Cardiac septum (tissue), 1 donor: ENCODE measurements at places on chromosomes 4 and X. TPM values are rescaled to one million over a fixed set of nuclear protein-coding genes. Genes with fewer than 3 reads are reported as not detected.
A peak's percentile ranks its signal among the peaks of the same experiment; 100 is the strongest.

MTNR1A gene
- total RNA-seq = not detected

MED14 gene
- 38.3 TPM for total RNA-seq

PDLIM5 gene
- total RNA-seq = 1,256 TPM

MAGEB1 gene
- not detected for total RNA-seq

DNA sequence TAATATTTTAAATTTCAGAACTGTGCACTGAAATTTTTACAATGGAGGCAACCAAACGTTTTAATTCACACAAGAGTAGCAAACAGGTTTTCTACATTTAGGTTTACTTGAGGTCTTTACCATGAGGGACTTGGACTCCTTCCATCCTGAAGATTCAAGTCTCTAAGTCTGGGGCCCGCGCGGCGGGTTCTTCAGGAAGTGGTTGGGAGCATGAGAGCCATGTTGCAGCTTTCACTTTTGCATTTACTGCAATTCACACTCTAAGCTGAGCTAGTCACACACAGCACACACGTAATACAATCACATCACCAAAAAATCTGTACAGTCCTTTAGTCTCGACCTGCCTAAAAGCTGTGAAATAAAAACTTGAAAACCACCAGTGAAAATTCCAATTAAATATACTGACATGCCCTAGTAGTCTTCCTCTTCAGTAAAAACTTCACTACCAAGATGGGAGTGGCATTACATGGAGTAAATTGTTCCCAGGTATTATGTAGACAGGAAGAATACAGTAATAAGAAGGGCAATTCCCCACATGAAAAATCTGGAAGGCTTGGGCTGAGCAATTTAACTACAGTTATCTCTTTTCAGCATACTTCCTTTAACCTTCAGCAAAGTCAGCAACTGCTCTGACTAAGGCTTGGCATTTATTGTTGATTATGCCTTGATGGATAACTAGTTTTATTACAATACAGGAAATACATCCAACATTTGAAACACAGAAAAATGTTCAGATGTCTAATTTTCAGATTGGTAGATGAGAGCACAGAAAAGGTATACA is 571.1 kb upstream of the DIPK2B start:
- DNase-seq = peak; percentile 82

DNA sequence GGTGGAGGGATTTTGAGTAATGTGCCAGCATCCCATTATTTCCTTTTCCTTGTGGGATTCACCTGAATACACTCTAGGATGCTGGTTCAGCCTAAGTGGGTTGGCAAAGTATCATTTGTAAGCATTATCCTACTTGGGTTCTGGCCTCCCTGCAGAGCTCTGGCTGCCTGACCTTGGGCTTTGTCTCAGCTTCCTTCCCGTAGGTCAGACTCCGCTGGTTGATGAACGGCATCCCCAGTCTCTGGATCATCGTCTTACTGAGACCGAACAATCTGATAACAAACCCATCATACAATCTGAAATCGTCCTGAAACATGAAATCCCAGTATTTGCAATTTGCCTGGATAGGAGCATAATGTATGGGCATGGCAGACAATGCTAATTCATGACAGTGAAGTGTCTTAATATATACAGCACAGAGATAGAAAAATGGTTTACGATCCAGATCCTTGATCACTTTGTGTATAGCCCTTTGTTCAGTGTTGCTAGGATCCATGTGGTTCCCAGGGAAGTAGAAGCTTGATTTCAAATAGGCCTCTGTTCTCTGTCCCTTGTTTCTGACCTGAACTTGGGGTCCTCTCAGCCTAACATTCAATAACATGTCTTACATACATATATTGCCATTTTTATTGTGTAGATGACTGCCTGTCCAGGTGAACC is 5.5 kb downstream of the MID2 start:
- no peak for DNase-seq

- no peak for DNase-seq
Observed at GRCh38 chr4:17112292-17112659, 213.8 kb upstream of the LDB2 start.

GRCh38 chrX:30513284-30513683 is 64.3 kb downstream of the TASL start:
- DNase-seq = no peak

GRCh38 chrX:16239211-16239610 is 71.9 kb downstream of the MAGEB17 start:
- DNase-seq = no peak

- no peak for DNase-seq
Observed at GRCh38 chr4:102430461-102430910, 70.7 kb upstream of the NFKB1 start.

DNA sequence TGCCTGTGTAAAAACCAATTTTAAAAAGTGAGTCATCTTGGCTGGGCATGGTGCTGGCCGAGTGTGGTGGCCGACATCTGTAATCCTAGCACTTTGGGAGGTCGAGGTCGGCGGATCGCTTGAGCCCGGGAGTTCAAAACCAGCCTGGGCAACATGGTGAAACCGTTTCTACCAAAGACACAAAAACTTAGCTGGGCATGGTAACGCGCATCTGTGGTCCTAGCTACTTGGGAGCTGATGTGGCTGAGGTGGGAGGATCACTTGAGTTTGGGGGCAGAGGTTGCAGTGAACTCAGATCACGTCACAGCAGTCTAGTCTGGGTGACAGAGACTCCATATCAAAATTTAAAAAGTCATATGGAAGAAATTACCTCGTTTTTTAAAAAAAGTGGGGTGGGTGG is 7.6 kb downstream of the RLIM start:
- DNase-seq = no peak

DNA sequence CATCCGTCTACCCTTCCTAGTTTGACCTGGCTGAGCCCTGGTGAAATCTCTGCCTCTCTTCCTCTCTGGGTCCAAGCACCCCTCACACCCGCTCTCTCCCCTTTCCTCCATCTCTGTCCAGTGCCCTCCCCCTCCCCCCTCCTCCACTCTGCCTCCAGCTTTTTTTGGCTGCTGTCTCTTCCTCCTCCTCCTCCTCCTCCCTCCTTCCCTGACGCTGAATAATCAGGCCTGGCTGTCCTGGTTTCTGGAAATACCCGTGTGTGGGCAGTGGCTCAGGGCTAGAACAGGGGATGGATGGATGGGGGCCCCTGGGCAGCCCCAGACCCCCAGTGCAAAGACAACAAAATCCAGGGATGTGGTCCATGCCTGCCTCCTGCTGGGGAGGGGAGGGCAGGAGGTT is 4.7 kb upstream of the SYP start:
- DNase-seq = no peak

- DNase-seq = no peak
Observed at GRCh38 chr4:33837043-33837838, 2407.1 kb downstream of the ARAP2 start.

- DNase-seq = peak; percentile 41
Observed at GRCh38 chr4:2935762-2936743, 27.2 kb downstream of the NOP14 start.

- DNase-seq = no peak
Observed at GRCh38 chrX:41481264-41482109, 34.3 kb downstream of the NYX start.

DNA sequence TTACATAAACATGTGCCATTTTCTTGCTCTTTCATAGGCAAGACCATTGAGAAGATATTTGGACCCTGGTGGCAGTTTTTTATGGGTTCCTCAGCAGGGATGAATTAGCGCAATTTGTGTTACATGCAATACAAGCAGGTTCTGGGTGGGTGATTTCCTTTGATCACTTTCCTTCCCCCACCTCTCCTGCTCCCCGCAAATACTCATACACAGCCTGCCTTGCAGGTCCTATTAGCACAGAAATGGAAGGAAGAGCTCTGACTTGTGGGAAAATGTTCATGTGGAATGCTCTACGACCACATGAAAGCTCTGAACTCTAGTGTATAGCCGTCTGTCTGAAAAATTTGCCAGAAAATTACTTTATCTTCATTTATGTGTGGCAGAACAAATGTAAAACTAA is 361.0 kb upstream of the FAT1 start:
- DNase-seq = no peak

GRCh38 chr4:121072224-121073003 is at the start of gene NDNF:
Gene NDNF, minus strand, starts transcription at chr4:121072535. Its CDS starts 26,698 bp downstream, at chr4:121045837.
- DNase-seq = peak; percentile 78

GRCh38 chrX:109533631-109534030 is 3.0 kb upstream of the NXT2 start:
- no peak for DNase-seq
